ENCODE measurements at places on chromosomes 5 and 9. TPM values are rescaled to one million over a fixed set of nuclear protein-coding genes. Genes with fewer than 3 reads are reported as not detected.

- H3K27me3 ChIP-seq: no peaks in the 10 kb centered on the region
- H3K4me1 ChIP-seq: peaks cover 17% of the 10 kb centered on the region
- no peak overlapping the region for H3K27ac ChIP-seq
- no peak overlapping the region for H3K4me3 ChIP-seq
- no peak for DNase-seq
- H3K36me3 ChIP-seq: no peaks in the 10 kb centered on the region
Measured at GRCh38 chr9:134227451-134228411, 63.4 kb upstream of the RNU6ATAC start.

The CARD6 gene
- 24.3 TPM for total RNA-seq

The PCDHGA12 gene
- total RNA-seq: 5.9 TPM

DNA sequence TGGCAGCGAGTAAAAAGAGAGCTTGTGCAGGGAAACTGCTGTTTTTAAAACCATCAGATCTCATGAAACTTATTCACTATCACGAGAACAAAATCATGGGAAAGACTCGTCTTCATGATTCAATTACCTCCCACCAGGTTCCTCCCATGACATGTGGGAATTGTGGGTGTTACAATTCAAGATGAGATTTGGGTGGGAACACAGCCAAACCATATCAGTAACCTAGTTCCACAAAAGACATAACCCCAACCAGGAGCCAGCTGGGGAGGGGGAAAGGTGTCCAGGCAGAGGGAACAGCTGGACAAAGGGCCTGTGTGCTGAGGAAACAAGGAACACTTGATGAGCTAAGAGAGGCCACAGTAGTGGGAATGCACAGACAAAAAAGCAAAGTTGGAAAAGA lies 71.1 kb downstream of the BASP1 start:
- H3K36me3 ChIP-seq: no peaks in the 10 kb centered on the region
- no peak overlapping the region for H3K27ac ChIP-seq
- DNase-seq: no peak
- no peaks in the 10 kb centered on the region for H3K4me1 ChIP-seq
- no peak overlapping the region for H3K4me3 ChIP-seq

DNA sequence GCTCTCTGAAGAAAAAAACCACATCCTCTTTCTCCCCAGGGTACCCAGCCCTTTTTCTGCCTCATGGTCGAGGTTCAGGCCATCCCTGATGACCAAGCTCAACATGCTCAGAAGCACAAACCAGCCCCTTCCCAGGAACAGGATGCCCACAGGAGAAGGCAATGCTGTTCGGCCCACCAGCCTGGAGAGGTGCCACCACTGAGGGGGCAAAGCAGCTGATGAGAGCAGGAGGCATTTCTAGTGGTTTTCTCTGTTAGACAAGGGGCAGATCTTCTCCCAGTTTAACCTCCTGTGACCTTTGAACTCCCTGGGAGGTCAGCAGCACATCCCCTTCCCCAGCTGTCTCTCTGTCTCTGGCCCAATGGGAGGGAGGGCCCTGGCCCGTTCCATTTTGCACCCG lies 73.0 kb downstream of the PAX5 start:
- no peaks in the 10 kb centered on the region for H3K36me3 ChIP-seq
- H3K27ac ChIP-seq: no peak overlapping the region
- DNase-seq: no peak
- H3K4me3 ChIP-seq: no peak overlapping the region
- H3K4me1 ChIP-seq: no peaks in the 10 kb centered on the region

- peaks cover under 1% of the 10 kb centered on the region for H3K27me3 ChIP-seq
- peak; percentile 62 for DNase-seq
- no peak overlapping the region for H3K4me3 ChIP-seq
- H3K4me1 ChIP-seq: no peaks in the 10 kb centered on the region
- H3K36me3 ChIP-seq: no peaks in the 10 kb centered on the region
Measured at GRCh38 chr5:1161833-1162229, 39.6 kb upstream of the SLC6A19 start.

DNA sequence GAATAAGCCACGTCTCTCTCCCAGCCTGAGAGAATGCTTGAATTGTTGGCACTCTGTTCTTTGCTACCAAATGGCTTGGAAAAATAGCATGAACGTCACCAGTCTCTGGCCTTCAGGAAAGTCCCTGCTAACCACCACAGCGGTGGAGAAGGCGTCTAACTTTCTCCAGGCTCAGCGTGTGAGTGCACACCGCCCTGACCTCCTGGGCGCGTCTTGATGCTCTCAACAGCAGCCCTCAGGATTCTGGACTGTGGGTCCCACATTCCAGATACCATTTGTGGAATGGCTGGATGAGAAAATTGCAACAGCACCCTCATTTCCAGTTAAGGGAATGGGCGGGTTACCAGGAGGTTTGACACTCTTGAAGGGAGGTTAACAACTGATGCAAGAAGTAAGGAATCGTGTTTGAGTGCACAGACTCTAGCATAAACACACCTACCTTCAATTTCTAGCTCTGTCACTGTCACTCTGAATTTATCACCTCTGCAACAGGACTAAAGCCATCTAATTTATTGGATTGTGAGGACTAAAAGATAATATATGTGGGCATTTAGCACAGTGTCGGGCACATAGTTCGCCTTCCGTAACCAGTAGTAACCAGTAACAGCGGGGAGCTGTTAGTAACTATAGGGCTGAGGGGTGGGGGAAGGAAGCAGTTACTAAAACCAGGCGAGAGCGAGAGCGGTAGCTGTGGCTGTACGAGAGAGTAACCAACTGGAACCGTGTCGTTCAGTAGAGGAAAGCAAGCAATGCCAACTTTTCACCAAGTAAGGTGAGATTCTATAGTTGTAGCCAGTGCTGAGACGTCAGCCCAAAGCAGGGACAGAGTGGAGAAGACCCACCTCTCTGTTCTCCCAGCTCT lies 807 bp upstream of the PLGRKT start:
- H3K36me3 ChIP-seq: peaks cover 6% of the 10 kb centered on the region
- H3K27me3 ChIP-seq: no peaks in the 10 kb centered on the region

DNA sequence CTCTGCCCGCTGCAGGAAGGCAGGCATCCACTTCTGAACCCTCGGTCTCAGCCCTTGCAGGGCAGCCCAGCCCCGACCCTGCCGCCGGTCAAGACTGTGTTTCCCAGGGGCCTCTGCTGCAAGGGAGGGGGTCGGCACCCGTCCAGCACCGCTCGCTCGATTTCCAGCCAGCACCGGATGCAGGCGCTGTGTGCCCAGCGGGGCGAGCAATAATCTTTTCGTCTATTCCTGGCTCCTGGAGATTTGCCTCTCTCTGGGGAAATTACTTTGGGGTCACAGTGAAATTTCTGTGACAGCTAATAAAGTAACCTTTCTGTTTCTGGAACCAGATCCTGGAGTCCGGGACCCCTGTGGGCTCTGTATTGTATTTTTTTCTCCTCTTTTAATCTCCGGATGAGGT lies 155.3 kb downstream of the COL23A1 start:
- H3K4me3 ChIP-seq: no peak overlapping the region
- H3K4me1 ChIP-seq: peaks cover 4% of the 10 kb centered on the region
- peak; percentile 47 for DNase-seq
- H3K27me3 ChIP-seq: no peaks in the 10 kb centered on the region
- no peaks in the 10 kb centered on the region for H3K36me3 ChIP-seq
- H3K27ac ChIP-seq: no peak overlapping the region

DNA sequence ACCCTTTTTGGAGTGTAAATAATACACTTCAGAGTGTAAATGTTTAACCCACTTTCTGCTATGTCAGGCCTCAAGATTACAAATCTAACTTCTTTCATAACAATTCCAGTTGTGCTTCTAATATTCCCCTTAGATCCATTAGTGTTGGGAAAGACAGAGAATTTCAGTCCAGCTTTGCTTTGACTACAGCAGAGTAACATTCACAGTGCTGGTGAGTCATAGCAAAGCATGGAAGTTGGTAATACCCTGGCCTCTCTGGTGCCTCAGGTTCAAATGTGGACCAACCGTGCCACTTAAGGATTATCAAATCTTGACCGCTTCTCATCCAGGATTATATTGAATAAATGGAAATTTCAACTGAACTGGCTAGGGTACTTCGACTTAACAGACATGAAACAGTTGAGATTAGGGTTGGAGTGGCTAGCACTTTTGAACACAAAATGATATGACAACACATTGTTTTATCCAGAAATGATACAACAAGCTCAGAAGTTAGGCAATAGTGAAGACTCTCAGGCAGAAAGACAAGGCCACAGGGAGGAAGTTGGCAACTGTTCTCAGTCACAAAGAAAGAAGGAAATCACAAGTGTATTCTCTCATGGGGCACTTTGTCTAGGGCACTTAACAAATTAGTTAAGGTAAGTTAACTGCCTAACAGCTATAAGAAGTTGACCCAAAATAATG lies 24.4 kb upstream of the RASA1 start:
- H3K4me3 ChIP-seq: no peak overlapping the region
- no peaks in the 10 kb centered on the region for H3K4me1 ChIP-seq
- no peaks in the 10 kb centered on the region for H3K36me3 ChIP-seq
- no peak for DNase-seq
- H3K27ac ChIP-seq: peak overlapping the region; percentile 4
- no peaks in the 10 kb centered on the region for H3K27me3 ChIP-seq

DNA sequence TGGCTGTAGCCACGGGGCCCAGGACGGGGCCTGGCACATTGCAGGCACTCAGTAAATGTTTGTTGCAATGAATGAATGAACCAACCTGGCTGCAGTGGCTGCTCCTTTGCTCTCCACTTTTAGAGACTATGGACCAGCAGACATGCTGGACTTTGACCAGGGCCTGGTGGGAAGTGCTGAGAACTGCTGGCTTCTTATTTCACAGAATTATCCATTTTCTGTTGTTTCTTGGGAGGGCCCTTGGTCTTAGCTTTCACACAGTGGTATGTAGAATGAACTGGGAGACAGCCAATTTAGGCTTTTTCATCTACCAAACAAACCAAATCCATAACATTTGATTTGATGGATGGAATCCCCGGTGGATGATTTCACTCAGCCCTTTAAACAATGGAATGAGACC lies 78.0 kb upstream of the LHFPL2 start:
- no peaks in the 10 kb centered on the region for H3K27me3 ChIP-seq
- H3K27ac ChIP-seq: no peak overlapping the region
- no peaks in the 10 kb centered on the region for H3K36me3 ChIP-seq
- no peak for DNase-seq
- H3K4me1 ChIP-seq: no peaks in the 10 kb centered on the region
- no peak overlapping the region for H3K4me3 ChIP-seq

The VCAN gene
- 133 TPM for total RNA-seq

GRCh38 chr5:143220748-143221251 lies 182.7 kb downstream of the NR3C1 start:
- peak overlapping the region; percentile 12 for H3K4me3 ChIP-seq
- no peak for DNase-seq
- H3K4me1 ChIP-seq: peaks cover 48% of the 10 kb centered on the region
- no peaks in the 10 kb centered on the region for H3K36me3 ChIP-seq

- DNase-seq: no peak
- no peak overlapping the region for H3K27ac ChIP-seq
- no peaks in the 10 kb centered on the region for H3K36me3 ChIP-seq
- H3K4me3 ChIP-seq: no peak overlapping the region
Measured at GRCh38 chr5:116534964-116535651, 39.5 kb downstream of the SEMA6A start.

DNA sequence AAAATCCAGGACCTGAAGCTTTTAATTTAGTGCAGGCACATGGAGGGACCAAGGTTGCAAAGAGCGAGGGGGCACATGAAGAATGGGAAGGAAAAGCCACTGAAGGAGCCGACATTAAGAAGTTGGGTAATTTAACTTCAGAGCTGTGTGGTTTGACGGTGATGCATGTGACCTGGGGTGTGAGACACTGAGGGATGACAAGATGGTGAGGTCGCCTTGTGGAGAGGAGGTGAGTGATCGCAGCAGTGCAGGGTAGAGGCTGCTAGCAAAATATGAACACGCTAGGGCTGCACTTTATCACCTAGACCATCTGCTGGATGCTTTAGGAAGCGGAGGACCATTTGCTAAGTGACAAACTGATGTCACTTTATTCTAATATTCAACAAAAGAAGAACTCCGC lies 339.0 kb upstream of the KIF2A start:
- H3K4me1 ChIP-seq: peaks cover 14% of the 10 kb centered on the region
- H3K27ac ChIP-seq: no peak overlapping the region
- H3K4me3 ChIP-seq: no peak overlapping the region
